Activated B cell treated with CpG ODN at 0.5 μM for 24 hours (primary cell): ENCODE measurements at places on chromosomes 1 and 21.

DNA sequence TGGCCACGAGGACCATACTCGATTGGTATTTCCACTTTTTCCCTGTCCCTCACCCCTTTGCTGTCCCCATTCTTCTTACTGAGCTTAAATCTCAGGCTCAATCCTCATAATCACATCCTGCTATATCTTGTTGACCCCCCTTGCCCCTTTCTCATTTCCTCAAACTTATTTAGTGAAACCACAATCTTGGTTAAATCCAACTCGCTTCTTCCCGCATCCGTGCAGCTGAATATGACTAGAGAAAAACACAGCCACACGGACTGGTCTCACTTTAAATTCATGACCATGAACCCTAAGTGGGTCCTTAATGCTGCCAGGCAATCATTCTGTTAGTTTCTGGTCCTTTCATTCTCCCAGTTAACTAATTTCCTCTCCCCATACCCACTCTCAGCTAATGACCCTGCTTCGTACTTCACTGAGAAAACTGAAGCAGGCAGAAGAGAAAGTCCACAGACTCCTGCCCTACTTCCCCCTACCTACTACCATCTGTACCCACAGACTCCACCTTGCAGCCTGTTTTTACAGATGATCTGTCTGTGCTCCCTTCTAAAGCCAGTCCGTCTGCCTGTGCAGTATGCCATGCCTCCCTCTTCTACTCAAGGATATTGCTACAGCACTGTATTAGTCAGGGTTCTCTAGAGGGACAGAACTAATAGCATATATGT, 96.8 kb upstream of the LMO4 start:
- no peak for DNase-seq

GRCh38 chr1:32307324-32307723, 15.4 kb downstream of the HDAC1 start:
- no peak for DNase-seq

GRCh38 chr1:169878498-169878897, 15.2 kb downstream of the SCYL3 start:
- DNase-seq = no peak

DNA sequence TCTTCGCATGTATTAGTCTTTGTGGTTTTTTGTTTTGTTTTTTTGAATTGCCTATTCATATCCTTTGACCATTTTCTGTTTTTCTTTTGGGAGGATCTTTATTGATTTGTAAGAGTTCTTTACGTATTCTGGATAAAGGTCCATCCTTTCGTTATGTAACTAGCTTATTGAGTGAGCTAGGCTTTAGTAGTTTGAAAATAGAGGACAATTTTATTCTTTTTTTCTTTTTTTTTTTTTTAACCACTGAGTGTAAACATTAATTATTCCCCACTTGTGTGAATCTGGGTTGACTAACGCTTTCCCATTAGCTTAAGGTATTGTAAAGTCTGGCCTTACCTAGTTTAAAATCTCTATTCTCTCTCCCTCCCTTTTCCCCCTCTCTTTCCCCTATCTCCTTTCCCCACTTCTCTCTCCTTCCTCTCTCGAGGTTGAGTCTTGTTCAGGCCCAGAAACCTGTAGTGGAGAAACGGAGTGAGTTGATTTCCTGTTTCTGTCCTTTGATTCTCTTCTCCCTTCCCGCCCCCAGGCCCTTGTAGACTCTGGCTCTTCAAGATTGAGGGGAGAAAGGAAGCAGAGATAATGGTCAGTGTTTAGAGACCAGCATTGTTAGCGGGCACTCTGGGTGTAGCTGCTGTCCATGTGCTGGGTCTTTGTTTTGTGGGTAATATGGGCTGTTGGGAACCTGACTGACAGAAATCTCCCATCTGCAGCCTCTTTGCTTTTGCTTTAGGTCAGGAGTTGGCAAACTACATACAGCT, 1.5 kb downstream of the MORC3 start:
- DNase-seq = no peak

- DNase-seq = no peak
These were observed 18.5 kb upstream of the KCNE2 start for GRCh38 chr21:34345091-34345871.

DNA sequence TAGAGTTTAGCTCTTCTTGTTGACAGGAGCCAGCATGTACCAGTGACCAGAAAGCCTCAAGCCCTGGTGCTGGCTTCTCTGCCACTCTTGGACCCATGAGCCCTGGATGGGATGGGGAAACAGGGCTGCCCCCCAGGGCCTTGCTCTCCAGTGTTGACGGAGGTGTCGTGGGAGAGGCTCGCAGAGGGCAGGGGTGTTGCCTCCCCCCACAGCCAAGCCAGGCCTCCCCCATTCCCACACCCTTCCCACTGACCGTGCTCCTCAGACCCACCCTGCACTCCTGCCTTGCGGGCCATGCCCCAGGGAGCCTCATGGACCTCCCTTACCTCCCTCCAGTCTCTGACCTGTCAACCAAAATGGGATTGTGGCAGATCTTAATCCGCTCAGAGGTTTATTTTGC, 123.8 kb upstream of the COL6A1 start:
- no peak for DNase-seq
